ENCODE measurements at places on chromosomes 11 and 22. TPM values are rescaled to one million over a fixed set of nuclear protein-coding genes. Genes with fewer than 3 reads are reported as not detected.

Gene OR2D2
- total RNA-seq, result 0.29 TPM

Gene NXPE1
- total RNA-seq, result not detected

Gene FGF19
- not detected for total RNA-seq

Gene UBE2L6
- 43.3 TPM for total RNA-seq

Gene MYBPC3
- total RNA-seq, result not detected

Gene PICK1
- total RNA-seq, result 9.4 TPM

All from smooth muscle cell of trachea (primary cell).